Stimulated activated CD8-positive, alpha-beta memory T cell treated with anti-CD3 and anti-CD28 coated beads, Interleukin-7, amount 100 ng/mL, for 1 hour (primary cell): ENCODE measurements at places on chromosomes 11 and 22.

GRCh38 chr11:112534208-112534607, 273.5 kb upstream of the PLET1 start:
- DNase-seq: no peak

DNA sequence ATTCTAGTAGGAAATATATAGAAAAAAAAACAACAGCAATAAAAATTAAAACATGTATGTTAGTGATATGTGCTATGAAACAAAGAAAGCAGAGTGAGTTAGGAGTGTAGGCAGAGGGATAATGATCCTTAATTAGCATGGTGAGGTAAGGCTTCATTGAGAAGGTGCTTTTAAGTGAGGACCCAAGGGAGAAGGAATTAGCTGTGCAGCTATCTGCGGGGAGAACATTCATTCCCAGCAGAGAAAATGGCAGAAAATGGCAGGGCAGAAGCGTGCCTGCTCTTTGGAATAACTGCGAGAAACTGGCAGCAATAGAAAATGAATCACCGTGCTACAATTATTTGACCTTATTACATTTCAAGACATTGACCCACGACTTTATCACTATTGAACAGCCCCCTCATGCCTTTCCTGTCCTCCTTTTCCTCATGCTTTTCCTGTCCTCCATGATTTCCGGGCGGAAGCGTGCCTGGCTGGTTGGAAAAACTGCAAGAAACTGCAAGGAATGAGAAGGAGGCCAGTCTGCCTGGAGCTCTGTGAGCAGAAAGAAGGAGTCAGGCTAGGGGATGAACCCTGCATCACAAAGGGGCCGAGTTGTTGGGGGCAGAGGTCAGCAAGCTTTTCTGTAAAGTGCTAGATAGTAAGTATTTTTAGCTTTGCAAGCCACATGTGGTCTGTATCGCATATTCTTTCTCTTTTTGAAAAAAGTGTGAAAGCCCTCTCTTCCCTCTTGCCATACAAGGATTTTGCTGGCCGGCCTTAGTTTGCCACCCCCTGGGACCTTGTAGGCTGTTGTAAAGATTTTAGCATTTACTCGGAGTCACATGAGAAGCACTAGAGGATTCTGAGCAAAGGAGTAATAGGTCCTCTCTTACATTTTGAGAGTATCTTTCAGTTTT, 37.1 kb upstream of the SWAP70 start:
- DNase-seq: no peak

DNA sequence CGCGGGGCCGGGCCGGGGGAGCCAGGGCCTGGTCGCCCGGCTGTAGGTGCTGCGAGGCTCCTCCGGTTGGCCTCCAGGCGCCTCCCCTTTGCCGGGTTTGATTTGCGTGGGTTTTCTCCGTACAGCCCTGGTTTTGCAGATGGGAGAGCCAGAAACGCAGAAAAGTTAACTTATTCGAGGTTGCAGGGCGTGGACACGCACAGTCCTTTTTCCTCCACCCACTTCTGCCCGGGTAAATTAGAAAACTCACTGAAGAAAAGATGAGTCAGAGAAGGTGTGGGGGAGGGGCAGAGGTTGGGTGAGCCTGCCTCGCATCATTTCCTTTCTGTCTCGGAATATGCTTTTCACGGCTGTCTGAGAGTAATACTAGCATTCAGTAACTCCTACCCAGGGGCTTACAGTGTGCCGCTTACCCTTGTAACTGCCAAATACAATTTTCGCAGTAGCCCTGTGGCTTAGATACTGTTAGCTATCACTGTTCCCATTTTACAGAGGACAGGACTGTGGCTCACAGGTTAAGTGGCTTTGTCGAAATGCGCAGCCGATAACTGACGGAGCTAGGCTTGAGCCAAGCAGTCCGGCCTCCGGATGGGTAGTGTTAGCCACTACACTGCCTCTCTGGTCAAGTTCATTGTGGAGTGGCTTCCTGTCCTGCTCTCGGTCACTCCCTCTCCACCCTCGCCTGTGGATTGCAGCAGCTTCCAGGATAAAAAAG, 812 bp downstream of the FADD start:
- peak; percentile 82 for DNase-seq

DNA sequence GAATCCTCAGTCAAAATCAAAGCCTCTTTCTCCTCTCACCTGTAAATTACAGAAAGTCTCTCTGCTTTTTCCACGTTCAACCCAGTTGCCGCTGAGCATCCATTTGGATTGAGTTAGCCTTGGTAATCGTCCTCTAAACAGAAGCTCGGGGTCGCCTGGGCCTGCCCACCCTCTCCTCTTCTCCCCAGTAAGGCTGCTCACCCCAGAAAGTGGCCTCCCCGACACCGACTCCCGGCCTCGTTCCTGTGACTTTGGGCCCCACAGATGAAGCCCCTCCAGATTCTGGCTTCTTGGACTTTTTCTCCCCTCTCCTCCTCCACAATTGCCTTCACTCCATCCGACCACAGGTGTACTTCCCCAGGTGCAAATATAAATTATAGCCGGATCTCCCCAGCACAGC, 1500.0 kb downstream of the BRD1 start:
- DNase-seq: no peak

DNA sequence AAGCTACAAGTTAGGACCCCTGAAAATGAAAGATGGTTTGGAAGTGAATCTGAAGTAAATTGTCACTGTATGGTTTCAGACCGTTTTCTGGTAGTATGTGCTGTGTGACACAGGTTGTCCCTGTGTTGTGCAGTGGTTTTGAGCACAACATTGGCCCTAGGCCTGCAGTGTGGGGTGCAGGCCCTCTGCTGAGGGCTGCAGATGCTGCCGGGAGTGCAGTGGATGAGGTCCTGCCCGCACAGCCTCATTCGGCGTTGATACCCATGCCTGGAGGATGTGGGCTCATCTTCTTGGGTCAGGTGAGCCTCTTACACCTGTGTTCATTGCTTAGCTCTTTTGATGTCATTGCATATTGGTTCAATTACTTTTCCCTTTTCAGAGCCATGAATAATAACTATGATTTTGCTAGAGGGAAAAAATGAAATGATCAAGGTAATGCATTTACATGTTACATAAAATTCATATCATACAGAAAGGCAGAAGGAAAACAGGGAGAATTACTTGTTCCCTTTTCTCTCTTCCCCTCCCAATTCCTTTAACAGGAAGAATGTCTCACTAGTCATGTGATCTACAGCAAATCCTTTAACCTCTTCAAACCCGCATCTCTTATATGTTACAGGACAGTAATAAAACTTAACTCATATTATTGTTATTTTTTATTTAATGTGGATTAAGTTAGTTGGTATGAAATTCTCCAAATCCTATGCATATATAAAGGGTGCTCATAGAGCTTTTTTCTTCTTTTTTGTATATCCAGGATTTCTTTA, 48.7 kb downstream of the PTPRJ start:
- DNase-seq: no peak

- no peak for DNase-seq
Observed at GRCh38 chr11:97033178-97033577, 643.4 kb downstream of the JRKL start.

DNA sequence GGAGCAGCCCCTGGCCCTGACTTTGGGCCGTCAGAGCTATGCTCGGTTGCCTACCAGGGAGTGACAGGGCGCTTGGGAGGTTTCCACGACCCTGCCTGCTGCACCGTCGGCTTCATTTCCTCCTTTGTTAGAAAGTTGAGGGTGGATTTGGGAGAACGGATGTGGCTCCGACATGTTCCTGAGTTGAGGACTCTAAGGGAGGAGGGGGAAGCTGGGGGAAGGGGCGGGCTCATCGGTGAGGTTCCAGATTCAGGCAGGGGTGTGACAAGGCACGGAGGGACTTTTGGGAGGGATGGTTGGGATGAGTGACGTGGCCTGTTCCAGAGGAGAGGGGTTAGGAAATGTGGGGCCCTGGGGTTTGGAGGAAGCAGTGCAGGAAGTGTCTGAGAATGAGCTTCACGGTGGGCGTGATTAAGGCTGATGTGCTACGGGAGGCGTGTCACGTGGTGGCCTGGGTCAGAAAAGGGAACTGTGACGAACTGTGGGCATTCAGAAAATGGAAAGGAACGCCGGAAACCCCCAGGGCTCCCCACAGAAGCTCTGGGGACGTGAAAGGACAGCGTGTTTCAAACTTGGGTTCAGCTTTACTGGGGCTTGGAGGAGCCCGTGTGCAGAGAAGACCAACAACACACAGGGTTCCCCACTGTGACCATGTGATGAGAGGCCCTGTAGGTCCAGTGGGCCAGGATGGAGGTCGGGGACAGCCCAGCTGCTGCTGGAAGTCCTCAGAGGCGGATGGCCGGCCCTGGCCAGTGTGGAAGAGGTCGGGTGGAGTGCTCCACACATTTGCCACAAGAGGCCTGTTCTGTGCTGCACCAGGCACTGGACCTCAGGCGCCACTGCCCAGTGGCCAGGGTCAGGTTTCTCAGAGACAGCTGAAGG, 2.8 kb downstream of the PARVB start:
- DNase-seq: peak; percentile 43

- no peak for DNase-seq
Observed at GRCh38 chr11:110081462-110082376, 11.5 kb upstream of the ZC3H12C start.

- no peak for DNase-seq
Observed at GRCh38 chr22:29124777-29125442, 52.1 kb downstream of the KREMEN1 start.

DNA sequence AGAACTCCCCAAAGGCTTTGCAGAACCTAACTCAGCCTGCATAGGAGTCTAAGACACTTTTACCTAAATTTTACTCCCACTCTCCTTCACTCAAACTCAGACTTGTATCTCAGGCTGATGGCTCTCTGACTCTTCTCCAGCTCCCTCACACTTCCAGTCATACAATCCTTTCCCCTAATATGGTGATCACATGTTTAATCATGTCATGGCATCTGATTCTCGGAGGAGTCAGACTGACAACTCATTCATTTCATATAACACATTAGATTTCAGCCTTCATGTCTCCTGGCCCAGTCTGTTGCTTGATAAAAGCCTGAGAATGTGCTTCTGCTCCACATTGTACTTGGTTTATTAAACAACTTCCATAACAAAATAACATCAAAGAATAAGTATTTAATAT, 1503.9 kb upstream of the TENM4 start:
- DNase-seq: no peak

DNA sequence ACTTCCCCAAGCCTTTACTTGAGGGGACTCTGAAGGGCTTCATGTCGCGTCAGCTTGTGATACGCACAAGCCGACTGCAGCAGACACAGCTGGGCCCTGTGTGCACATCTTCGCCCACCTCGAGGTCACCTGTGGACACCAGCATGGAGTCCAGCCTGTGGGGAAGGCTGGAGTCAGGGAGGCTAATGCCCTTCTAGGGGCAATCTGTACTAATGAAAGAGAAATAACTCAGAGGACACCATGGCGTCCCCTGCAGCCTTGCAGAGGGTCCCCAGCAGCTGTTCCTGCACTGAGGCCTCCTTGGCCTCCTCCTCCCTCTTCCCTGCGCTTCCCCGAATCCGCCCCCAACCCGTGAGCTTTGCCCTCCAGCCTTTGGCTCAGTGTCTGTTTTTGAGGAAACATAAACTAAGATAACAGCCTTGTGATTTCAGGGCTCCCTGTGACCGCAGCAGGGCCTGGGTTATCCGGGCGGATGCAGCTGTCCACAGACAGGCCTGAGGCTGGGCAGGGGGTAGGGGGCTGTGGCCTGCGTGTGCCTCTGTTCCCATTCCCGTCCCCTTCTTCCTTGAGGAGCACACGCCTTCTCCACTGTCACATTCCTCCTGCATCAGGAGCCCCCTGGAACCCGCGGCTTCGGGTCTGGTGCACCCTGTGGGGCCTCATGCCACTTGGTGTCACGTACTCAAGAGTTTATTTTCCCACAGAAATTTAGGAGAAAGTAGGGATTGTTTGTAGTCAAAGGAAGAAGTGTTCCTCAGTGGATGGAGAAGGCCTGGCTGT, 25.0 kb downstream of the KRTAP5-5 start:
- no peak for DNase-seq

DNA sequence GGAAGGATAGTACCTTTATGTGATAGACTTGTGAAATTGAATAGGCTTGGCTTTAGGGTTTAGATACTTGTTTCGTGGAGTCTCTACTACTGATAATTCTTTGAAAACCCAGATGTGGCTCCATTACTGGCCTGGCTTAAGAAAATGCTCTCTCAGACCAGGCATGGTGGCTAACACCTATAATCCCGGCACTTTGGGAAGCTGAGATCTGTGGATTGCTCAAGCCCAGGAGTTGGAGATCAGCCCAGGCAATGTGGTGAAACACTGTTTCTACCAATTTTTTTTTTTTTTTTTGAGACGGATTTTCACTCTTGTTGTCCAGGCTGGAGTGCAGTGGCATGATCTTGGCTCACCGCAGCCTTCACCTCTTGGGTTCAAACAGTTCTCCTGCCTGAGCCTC, 40.9 kb downstream of the ATG13 start:
- DNase-seq: no peak

DNA sequence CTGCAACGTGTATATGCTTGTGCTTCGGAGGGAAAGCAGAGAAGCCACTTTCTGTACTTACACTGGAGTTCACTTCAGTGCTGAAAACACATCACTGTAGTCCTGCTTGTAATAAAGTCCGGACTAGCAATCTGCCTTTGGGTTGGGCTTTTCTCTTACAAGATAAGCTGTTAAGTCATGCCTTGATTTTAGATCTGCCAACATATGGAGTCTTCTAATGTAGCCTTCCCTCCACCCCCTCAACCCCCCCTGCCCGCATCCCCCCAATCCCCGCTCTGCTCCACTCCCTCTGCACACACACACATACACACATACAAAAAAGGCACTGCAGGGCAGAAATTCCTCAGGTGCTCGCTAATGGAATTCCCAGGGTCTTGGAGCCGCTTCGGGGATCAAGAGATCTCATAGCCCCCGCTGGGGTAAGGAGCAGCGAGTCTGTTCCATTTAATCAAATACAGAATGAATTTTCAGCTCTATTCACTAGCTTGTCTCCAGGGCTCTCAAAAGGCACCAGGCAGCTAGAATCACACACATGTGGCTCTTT, 3.4 kb downstream of the CDON start:
- no peak for DNase-seq

- DNase-seq: peak; percentile 22
Observed at GRCh38 chr11:2186669-2187279, 15.2 kb upstream of the TH start.

GRCh38 chr11:108973402-108974162, 308.7 kb downstream of the DDX10 start:
- DNase-seq: no peak

DNA sequence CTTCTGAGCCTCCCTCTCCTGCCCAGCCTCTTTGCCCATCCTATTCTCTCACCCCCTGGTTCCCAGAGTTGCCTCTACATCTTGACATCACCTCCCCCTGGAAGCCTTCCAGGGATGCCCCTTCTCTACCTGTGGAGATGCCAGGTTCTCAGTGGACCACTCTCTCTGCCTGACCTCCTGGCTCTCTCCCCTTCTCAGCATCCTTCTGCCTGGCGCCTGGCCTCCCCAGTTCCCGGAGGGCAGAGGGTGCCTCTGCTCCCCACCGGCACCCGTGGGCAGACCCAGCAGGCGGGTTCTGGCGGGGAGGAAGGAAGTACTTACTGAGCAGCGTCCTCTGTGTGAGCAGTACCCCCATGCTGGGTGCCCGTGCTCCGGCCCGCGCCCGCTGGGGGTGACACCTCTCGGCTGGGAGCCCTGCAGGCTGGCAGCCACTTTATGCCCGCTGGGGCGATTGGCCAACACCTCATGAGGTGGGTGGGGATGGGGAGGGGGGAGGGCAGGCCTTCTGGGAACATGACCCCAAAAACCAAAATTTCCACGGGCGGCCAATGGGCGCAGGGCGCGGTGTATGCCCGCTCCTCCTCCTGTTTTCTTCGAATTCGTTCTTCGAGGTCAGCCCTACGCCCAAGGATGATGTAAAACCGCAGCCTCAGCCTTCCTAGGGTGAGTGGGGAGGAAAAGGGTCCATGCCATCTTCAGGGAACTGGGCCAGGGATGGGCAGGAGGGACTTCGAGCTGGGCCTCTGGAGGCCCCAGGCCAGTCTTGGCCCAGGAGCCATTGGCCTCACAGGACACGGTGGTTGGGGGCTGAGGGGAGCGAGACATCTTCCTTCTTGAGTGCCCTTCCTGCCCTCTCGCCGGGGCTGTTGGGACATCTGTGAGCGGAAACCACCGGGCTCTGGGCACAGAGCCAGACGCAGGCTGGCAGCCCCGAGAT, at the start of gene OSM:
Gene OSM (minus strand): TSS at position 407 of the 937 bp plus-strand sequence. CDS start 52 bp downstream, at position 355.
- peak; percentile 51 for DNase-seq
